ENCODE measurements at places on chromosomes 4 and X.

DNA sequence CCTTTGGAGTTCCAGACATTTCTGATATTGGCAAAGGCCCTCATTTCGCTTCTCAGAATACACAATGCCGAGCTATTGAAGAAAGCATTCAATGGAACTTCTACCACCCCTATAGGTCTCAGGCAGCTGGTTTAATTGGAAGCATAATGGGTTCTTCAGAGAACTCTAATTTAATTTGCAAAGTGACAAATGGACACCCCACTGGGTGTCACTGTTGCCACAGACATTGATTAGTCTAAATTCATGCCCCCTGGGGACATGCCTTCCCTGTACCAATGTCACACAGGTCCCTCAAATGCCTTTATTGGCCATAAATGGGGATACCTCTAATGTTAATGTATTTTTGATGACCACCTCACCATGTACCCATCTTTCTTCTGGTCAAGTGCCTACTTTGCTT is 22.9 kb upstream of the TMEM255A start:
- DNase-seq: no peak

- DNase-seq: no peak
Measured at GRCh38 chr4:105462576-105462975, 11.3 kb downstream of the PPA2 start.

DNA sequence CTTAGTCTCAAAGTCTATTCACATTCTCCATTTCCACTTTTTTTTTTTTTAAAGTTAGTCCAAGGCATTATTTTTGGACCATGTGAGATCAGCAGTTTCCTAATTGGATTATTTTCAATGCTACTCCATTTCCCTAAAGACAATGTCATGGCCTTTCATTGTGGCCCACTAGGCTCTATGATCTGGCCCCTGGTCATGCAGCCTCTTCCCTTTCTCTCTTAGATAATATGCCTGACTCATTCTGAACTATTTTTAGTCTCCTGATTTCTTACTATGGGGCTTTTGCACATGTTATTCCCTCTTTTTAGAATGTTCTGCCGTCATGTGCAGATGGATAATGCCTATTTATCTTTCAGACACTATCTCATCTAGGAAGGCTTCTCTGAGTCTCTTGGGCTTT is 157.3 kb downstream of the TMA16 start:
- no peak for DNase-seq

DNA sequence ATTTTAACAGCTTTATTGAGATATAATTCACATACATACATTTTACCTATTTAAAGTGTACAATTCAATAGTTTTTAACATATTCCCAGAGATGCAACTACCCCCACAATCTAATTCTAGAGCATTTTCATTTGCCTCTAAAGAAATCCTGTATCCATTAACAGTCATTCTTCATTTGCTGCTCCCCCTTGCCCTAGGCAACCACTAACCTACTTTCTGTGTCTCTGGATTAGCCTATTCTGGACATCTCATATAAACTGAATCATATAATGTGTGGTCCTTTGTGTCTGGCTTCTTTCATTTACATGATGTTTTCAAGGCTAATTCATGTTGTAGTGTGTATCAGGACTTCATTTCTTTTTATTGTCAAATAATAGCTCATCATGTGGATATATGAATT is 105.1 kb upstream of the GRPR start:
- DNase-seq: no peak

All from left cardiac atrium (tissue), 4 donors.